ENCODE measurements at places on chromosomes 2 and 18.

DNA sequence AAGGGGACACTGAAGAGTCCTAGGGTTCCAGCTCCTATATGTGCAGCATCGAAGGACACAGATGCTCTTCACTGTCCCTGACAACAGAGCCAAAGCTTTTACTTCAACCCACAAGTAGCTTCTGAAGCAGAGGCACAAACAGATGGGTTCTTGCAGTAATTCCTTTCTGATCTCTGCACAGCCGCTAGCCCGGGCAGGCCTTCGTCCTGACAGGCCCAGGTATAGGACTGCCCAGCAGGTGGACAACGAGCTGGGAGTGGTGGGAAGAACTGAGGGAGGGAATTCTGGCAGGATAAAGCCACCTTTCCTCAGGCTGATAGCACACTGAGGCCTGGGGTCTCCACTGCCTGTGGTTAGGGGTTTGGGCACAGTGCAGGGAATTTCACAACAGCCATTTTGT lies 94.8 kb downstream of the RHOB start:
- no peak for DNase-seq

DNA sequence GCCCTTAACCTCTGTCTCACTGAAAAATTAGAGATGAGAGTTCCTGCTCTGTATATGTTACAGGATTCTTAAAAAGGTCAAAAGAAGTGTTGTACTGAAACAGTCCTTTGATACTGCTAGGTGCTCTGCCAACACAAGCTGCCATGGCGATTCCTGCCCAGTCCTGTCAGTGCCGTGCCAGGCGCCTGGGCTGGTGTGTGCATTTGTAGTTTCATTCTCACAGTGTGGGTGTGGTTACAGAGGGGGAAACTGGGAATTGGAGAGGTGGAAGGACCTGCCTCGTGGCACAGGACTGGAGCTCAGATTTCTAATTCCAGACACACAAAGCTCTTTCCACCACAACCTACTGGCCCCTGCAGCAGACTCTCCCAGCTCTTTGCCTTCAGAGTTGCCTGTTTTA lies 122.3 kb upstream of the RAB6C start:
- no peak for DNase-seq

DNA sequence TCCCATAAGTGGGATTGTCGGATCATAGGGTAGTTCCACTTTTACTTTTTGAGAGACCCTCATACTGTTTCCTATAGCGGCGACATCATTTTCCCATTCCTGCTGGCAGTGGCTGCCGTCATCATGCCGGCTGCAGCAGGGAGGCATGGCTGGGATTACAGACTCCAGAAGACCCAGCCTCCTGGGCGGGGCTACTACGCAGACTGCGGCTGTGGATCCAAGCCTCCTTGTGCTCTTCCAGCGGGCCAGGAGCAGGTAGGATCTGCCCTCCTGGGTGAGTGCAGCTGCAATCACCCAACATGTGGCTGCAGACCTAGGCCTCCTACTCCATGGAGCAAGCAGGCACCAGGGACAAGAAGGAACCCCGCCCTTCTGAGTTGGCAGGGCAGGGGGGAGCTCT lies 359.2 kb downstream of the GALR1 start:
- no peak for DNase-seq

GRCh38 chr18:58695772-58696171 lies 24.5 kb downstream of the MALT1 start:
- DNase-seq: no peak

- DNase-seq: no peak
Observed at GRCh38 chr2:15556311-15556930, 4.7 kb downstream of the NBAS start.

DNA sequence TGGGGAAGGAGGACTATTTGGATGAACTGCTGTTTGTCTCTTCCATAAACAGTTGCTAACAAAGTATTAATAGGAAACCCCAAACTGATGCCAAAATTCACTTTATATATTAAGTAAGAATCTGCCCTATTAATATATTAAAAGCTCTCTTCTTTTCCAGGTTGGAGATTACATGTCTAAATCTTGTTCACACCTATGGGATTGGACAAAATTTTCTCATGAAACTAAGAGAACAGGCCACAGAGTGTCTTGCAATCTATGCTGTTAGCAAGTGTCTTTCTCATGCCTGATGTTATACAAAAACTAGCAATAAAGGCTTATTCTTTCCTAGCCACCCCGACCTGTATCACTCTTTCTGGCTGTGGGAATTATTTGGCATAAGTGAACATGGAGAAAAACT lies 18.3 kb downstream of the ZEB2 start:
- no peak for DNase-seq

- no peak for DNase-seq
Observed at GRCh38 chr2:147255812-147256211, 589.0 kb upstream of the ACVR2A start.

DNA sequence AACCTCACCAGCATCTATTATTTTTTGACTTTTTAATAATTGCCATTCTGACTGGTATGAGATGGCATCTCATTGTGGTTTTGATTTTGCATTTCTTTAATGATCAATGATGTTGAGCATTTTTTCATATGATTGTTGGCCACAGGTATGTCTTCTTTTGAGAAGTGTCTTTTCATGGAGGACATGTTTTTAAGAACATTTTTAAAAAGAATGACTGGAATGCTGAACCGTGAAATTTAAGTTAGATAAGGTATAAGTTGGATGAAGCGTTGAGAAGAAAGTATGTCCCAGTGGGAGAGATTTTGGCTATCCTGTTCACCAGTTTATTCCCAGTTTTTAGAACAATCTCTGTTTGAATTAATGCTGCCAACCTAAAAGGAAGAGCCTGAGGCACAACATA lies 365.9 kb downstream of the CELF4 start:
- no peak for DNase-seq

DNA sequence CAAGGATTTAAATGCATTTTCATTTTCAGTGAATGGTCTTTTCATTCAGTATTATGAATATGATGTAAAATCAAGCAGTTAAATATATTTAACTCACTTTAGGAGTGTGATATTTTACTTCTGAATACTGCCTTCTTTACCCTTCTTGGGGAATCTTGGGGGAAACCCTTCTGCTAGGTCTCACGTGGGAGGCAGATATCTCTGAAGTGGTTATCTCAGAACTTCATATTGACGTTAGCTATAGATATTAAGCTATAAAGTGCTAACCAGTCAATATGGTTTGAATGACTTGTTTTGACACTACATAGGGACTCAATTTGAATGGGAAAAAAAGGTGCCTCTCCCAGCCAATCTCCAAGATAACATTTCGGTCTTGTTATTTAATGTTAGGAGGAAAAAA lies 9.8 kb downstream of the REL start:
- DNase-seq: no peak

- no peak for DNase-seq
Observed at GRCh38 chr2:181332044-181332605, 125.1 kb upstream of the ITGA4 start.

DNA sequence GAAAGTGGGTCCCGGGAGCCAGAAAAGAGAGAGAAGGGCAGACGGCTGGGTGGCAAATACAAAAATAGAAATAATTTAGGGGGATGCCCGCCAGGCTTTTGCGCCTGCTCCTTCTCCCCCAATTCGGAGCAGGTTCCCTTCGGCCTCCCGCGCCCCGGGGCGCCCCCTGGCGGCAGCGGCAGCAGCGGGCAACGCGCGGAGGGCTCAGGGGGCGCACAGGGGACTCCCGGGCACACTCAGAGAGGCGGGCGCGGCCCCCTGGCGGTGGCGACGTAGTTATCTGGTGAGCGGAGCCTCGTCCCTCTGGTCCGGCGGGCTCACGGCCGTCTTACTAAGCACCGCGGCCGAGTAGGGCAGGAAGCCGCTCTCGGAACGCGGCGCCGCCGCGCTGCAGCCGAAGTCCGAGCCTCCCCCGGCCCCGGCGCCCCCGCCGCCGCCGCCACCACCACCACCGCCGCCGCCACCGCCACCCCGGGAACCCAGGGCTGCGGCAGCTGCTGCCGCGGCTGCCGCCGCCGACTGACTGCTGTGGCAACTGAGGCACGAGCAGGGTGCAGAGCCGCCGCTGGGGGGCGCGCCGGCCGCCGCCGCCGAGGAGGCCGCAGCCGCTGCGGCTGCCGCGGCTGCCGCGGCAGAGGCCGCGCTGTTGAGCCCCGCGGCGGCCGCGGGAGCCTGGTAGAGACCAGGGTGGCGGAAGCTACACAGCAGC lies 3.8 kb downstream of the EVX2 start:
- peak; percentile 73 for DNase-seq

DNA sequence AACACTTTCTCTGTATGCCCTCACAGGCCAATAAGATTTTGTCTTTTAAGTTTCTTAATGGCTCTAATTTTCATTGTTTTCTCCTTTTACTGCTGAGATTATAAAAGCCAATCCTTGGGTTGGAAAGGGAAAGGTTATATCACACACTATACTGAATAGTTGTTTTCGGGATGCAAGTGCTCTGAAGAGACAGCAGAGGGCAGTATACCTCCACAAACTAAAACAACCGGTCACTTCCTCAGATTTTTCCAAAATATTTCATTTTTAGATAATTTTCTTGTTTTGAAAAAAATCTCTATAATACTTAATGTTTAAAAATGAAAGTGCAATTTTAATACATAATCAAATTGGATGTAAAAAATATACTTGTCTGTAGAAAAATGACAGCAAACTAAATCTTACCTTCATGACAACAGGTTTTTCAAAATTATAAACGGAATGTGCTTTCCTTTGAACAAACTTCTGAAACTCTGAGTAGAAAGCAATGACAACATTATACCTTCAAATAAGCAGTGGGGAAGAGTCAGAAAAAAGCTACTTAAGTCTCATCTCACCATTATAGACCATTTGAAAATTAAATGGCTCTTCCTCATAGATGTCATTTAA lies 82.7 kb downstream of the ORC4 start:
- no peak for DNase-seq

- no peak for DNase-seq
Observed at GRCh38 chr18:37481072-37481471, 84.5 kb downstream of the CELF4 start.

GRCh38 chr2:55089726-55090125 lies 39.5 kb upstream of the RTN4 start:
- DNase-seq: no peak

GRCh38 chr18:22349317-22349898 lies 68.3 kb downstream of the CTAGE1 start:
- no peak for DNase-seq

- DNase-seq: no peak
Observed at GRCh38 chr2:35228584-35228983, 1127.0 kb upstream of the CRIM1 start.

- DNase-seq: no peak
Observed at GRCh38 chr2:175844169-175844568, 157.9 kb downstream of the LNPK start.

DNA sequence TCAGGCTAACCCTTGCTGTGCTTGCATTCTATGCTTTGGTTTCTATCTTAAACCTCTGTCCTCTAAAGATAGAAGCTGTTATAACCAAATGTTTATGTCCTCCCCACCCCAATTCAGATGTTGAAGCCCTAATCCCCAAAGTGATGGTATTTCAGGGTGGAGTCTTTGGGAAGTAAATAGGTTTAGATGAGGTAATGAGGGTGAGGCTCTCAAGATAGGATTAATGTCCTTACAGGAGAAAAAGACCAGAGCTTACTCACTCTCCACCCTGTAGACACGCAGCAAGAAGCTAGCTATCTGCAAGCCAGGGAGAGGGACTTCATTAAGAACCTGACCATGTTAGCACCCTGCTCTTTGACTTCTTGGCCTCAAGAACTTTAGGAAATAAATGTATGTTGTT lies 362.5 kb downstream of the ERBB4 start:
- no peak for DNase-seq
